Activated CD8-positive, alpha-beta memory T cell treated with anti-CD3 and anti-CD28 coated beads for 48 hours (primary cell): ENCODE measurements at places on chromosomes 6 and 20.

DNA sequence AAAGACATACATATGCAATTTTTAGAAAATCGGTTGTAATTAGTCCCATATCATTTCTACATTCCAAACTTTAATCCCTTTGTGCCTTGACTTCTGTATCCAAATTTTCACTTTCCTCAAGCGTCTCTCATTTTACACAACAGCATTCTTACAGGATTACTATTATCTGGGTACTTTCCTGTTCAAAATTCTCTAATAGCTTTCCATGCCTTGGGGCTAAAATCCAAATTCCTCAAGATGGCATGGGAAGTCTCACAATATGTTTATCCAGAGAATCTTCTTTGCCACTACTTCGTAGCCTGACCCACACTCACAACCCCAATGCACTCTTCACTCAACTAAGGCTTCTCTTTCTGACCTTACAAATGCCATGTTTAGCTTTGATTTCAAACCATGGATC is 125.0 kb downstream of the TBX18 start:
- DNase-seq, result no peak

DNA sequence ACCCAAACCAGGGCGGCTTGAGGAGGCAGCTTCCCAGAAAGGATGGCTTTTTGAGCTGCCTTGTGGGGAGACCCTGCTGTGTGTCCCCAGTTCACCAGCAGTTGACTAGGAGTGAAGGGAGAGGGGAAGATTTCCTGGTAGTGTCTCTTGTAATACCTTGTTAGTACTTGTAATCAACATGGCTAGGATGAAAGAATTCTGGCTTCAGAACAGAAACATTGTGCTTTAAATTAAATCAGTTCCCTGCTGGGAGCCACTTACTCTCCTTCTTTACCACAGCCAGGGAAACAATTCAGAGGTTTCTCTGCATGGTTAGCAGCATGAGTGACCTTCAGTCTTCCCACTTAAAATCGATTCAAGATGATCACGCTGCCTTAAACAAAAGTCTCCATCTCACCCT is 525.4 kb upstream of the ID4 start:
- DNase-seq, result no peak

DNA sequence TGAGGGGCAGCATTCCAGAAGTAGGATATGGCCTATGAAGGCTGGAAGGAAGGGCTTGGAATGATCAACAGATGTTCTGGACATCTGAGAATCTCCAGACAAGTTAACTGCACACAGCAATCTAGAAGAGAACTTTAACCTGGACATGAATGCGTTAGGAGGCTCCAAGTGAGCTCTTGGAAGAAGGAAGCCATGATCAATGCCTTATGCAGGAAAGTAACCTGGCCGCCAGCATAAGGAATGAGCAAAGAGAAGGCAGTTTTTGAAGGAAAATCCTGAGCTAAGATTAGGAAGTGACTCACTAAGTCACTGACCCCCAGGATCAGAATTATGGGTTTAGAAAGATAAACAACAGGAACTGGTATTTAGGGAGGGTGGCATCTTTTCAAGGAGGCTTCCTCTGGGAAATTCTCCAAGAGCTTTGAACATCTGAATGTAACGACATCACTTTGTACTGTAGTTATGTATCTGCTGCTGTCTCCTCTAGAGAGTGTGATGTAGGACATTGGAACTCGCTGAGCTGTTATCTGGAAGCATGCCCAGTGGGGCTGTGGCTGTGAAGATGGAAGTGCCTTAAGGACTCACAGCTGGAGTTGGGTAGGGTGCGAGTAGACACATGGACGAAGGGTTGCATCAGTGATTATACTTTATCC is 236.8 kb downstream of the PACRG start:
- no peak for DNase-seq

- DNase-seq, result no peak
Observed at GRCh38 chr6:21455071-21455470, 138.5 kb upstream of the SOX4 start.

- no peak for DNase-seq
Observed at GRCh38 chr6:8278562-8278961, 156.8 kb downstream of the SLC35B3 start.

- DNase-seq, result peak; percentile 40
Observed at GRCh38 chr6:27582928-27583725, 110.2 kb upstream of the ZNF184 start.

DNA sequence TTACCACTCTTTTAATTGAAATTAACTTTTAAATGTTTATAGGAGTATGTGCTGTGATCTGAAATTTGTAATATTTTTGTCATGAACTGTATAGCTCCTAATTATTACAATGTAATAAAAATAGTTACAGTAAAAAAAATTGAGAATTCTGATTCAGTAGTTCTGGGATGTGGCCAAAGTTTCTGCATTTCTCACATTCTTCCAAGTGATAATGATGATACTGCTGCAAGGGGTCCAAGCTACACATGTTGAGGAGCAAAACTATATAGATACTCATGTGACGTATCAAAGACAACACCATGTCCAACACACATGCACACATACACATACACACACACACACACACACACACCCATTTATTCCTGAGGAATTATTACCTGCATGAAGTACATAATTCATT is 71.0 kb upstream of the FAM83B start:
- DNase-seq, result no peak

- DNase-seq, result no peak
Observed at GRCh38 chr6:132220800-132221199, 180.5 kb downstream of the MOXD1 start.

GRCh38 chr6:12886961-12887775 is 170.6 kb downstream of the PHACTR1 start:
- DNase-seq, result no peak

- DNase-seq, result no peak
Observed at GRCh38 chr6:119024111-119024510, 54.4 kb downstream of the FAM184A start.

GRCh38 chr20:59246691-59247400 is 53.6 kb upstream of the EDN3 start:
- no peak for DNase-seq

GRCh38 chr6:47034926-47035325 is 7.2 kb downstream of the ADGRF1 start:
- DNase-seq, result no peak

- no peak for DNase-seq
Observed at GRCh38 chr6:6781873-6782227, 193.3 kb downstream of the LY86 start.

DNA sequence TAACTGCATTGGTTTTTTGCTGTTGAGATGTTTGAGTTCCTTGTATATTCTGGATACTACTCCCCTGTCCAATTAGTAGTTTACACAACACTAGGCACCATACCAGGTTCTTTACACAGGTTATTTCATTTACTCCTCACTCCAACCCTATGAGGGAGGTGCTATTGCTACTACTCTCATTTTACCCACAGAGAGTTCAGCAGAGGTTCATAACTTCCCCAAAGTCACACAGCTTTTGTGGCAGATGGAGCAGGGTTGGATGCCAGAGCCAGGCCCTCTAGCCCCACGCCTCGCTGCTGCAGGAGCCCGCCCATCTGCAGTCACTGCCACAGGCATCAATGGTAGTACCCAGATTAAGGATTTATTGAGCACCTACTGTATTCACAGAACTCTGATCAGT is 61.7 kb upstream of the MAP3K4 start:
- DNase-seq, result no peak

GRCh38 chr20:58841539-58842264 is 9.0 kb downstream of the GNAS-AS1 start:
- no peak for DNase-seq

DNA sequence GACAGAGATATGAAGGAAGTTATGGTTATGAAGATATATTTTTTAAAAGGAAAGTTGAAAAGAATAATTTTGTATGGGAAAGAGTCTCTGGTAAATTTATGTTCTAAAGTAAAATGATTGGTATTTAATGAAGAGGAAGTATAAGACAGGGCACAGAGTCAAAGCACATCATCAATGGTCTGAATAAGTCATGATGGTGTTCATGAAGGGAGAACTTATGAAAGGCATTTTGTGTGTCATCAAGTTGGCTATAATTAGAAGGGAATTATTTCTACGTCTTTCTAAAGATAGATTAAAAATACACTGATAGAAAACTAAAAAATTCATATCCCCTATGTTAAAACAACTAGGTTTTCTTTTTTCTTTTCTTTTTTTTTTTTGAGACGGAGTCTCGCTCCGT is 21.4 kb upstream of the SNAI1 start:
- DNase-seq, result no peak

DNA sequence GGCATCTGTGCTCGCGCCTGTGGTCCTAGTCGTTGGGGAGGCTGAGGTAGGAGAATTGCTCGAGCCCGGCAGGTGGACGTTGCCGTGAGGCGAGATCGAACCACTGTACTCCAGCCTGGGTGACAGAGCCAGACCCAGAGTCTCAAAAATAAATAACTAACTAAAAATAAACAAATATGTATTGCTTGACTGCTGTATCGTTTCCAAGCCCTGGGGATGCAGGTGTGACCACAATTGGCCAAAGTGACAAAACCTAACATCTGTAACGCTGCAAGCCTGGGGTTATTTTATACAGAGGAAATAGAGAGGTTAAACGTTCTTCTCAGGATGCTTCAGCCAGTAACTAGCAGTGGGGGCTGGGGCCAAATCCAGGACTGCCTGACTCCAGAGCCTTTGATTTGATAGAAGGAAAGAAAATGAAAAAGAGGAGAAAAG is 1.9 kb upstream of the SRSF3 start:
- DNase-seq, result no peak

DNA sequence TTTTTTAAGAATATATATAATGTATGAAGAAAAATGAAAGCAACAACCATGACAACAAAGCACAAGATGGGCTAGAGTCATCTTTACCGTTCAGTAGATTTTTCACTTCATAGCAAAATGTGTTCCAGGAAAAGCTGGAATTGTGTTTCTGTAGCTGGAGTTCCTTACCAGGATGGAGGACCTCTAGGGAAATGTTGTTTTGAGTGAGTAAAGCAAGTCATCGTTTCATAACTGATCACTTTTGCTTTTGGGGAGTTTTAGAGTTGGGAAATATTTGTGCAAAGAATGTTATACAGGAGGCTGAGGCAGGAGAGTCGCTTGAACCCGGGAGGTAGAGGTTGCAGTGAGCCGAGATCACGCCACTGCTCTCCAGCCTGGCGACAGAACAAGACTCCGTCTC is 151.6 kb downstream of the SASH1 start:
- no peak for DNase-seq

GRCh38 chr20:56018716-56019115 is 13.4 kb upstream of the CBLN4 start:
- no peak for DNase-seq

DNA sequence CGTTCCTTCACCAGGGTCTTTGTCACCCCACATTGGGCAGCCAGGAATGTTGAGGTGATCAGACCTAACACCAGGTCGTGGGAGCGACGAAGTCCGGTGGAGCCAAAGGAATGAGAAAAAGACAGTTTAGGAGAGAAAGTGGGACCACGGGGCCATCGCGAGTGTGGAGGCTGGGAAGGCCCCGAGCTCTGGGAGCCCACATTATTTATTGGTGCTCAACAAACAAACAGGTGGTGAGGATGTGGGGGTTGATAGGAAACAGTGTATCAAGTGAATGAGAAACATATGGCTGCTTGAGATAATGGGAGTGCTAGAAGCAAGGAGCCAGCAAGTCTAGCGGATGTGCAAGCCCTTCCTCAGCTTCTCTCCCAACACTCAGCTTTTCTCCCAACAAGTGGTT is 287.1 kb upstream of the SGK1 start:
- DNase-seq, result no peak

DNA sequence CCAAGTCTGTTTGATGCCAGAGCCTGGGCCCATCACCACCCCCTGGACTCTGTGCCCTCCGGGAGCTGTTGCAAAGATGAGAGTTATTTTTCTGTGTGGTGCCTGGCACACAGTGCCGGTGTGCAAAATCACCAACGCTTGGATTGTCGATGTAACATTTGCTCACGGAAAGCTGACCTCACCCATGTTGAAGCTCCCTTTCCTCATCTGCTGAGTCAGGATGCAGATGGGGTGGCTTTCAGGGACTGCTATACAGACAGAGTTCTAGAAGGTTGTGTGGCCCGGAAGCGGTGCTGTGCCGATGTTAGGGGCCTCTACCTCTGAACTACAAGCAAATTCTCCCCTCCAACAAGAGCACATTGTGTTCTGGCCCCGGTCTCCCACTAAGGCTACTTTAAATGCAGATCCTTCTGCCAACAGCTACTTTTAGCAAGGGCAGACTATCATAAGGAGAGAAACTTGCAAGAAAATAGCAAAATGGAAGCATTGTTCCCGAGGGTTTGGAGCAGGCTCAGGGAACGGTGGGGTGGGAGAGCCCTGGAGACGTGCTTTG is 34.0 kb downstream of the EYA2 start:
- no peak for DNase-seq

DNA sequence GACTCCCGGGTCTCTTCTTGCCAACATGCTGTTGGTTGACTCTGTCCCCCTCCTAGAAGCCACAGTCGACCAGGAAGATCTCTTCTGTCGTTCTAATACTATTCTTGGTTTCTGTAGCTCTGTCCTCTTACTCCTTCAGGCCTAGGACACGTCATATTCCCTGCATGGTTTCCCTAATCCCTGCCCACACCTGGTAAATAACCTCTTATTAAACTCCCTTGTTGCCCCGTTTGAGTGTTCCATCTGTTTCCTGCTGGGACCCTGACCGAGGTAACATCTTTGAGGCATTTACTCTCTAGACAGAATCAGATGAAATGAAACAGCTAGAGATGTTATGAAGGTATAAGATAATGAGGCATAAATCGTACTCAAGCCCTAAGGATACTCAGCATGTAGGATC is 68.1 kb downstream of the PLCB4 start:
- no peak for DNase-seq

DNA sequence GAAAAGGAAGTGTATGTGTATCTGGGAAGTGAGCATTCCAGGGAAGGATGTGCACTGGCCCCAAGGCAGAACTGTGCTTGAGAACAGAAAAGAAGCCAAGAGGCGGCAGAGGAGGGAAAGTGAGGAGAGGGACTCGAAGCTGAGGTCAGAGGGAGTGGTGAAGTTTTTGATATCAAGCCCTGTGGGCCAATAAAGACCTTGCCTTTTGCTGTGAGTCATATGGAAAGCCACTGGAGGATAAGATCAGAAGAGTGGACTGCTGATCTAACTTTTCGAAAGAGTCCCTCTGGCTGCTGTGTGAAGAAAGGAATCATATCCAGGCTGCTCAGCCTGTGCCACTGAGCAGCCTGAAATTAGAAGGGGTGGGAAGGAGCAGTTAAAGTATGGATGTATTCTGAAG is 99.4 kb downstream of the EYA4 start:
- no peak for DNase-seq

GRCh38 chr6:29557320-29557719 is 2.2 kb downstream of the UBD start:
- DNase-seq, result no peak

GRCh38 chr6:81683912-81684311 is 68.6 kb downstream of the TENT5A start:
- no peak for DNase-seq

- no peak for DNase-seq
Observed at GRCh38 chr6:37218061-37218460, 39.5 kb upstream of the TBC1D22B start.

GRCh38 chr6:135782546-135782945 is 69.0 kb upstream of the PDE7B start:
- DNase-seq, result no peak

- DNase-seq, result peak; percentile 97
Observed at GRCh38 chr20:56468316-56469076, at the start of gene RTF2. Gene RTF2 (plus strand): TSS chr20:56468627. CDS start chr20:56468698, 71 bp downstream.
